ENCODE measurements at places on chromosomes 4 and X. TPM values are rescaled to one million over a fixed set of nuclear protein-coding genes. Genes with fewer than 3 reads are reported as not detected.

The EGFL6 gene
- polyA plus RNA-seq: 1.1 TPM

The F8A2 gene
- not detected for polyA plus RNA-seq

The MAGT1 gene
- 11.3 TPM for polyA plus RNA-seq

The ATP8A1 gene
- polyA plus RNA-seq: 3.7 TPM

The VCX3A gene
- polyA plus RNA-seq: 0.38 TPM

The IL13RA2 gene
- not detected for polyA plus RNA-seq

The ADRA2C gene
- 27.3 TPM for polyA plus RNA-seq

The OCIAD2 gene
- 68.9 TPM for polyA plus RNA-seq

The CXCL11 gene
- polyA plus RNA-seq: 0.16 TPM

The ATP11C gene
- polyA plus RNA-seq: 7.1 TPM

All from H1 (cell line).